SK-N-SH treated with all-trans-retinoic acid at 6 μM for 48 hours (cell line): ENCODE measurements at places on chromosomes 6 and 20.

GRCh38 chr6:7469696-7470095 lies 71.8 kb upstream of the DSP start:
- ATAC-seq = no peak

GRCh38 chr6:112929641-112930040 lies 582.5 kb downstream of the RFPL4B start:
- ATAC-seq = no peak; the same call in 2 of the 3 replicates

- ATAC-seq = no peak
These were observed 204.3 kb upstream of the PRSS16 start for GRCh38 chr6:27043244-27043643.

GRCh38 chr6:163444077-163444476 lies 29.6 kb downstream of the QKI start:
- ATAC-seq = peak; percentile 66; the same call in 2 of the 3 replicates

- ATAC-seq = peak; percentile 39
These were observed 887 bp downstream of the GABBR1 start for GRCh38 chr6:29631860-29632731.

DNA sequence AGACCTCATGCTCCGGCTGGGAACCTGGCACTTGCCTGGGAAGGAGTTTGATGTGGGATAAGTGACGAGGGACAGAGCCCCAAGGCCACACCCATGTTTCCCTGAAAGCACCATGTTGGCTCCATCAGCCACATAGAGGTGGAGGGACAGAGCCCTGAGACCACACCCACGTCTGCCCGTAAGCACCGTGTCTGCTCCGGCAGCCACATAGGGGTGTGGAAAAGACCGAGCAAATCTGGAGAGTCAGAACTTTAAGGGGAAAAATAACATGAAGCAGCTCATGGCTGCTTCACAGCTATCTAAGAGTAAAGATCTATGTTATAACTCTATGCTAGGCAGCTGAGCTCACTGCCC lies 15.3 kb downstream of the SLCO4A1 start:
- ATAC-seq = no peak

DNA sequence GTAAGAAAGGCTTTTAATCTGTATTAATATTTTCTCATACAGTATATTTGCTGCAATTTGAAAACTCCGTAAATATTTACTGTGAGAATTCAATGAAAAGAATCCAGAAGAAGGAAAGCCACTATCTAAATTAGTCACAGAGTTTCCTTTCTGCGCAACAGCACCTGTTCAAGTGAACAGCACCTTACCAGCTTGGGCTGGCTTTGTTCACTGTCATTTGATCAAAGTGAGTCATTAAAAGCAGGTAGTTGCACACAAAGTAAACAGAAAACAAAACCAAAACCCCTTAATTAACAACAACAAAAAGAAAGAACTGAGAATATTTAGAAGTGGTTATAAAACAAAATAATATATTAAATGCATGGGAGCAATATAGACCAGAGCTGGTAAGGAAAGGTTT lies 12.8 kb downstream of the SMLR1 start:
- ATAC-seq = no peak

DNA sequence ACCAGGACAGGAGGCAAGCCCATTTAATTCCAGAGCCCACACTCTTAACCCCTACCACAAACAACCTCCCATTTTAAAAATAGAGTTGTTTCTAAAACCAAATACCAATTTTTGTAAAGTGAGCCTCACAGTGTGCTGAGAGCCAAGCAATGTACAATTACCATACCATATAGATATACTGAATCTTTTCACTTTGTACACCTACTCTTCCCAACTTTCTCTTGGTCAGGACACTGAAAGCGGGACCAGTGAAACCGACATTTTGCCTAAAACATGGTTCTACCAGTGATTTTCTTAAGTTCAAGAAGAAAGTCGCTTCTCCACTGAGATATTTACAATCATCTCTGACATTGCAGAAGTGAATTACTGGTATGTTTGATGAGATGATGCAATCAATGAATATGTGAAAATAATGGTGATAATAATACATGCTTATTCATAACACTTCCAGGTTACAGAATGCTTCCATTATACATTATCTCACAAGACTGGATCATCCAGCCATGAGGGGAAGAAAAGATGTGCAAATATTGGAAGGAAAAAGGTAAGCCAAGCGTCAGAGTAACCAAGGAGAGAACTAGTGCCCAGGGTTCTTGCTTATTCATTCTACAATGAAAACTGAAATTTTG lies 74.1 kb downstream of the HIVEP2 start:
- no peak for ATAC-seq

DNA sequence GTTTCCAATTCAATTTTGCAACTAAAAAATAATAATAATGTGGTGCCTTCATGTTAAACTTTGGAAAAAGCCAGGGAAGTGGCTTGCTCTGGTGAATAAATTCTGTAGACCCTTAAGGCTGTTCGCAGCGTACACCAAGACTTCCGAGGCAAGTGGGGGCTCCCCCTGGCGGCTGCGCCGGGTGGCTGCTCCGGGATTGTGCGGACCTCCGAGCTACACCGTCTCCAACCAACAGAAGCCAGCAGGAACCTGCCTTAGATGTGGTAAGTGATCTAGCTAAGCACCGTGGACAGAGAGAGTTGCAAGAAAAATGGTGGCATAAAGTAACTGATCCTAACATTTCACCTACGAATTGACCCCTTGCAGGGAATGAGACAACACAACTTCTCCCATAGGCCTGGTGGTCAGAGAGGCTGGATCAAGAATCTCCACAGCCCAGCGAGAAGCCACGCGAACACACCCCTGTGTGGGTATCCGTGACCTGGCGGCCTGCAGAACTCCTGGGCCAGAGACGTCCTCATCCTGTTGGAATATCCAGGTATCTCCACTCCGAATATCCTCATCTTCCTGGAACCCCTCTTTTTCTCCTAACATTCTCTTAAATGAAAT lies 69.6 kb downstream of the TBXT start:
- 0 out of 3 replicates have a peak, but pooled peaks have one; percentile 37 for ATAC-seq

DNA sequence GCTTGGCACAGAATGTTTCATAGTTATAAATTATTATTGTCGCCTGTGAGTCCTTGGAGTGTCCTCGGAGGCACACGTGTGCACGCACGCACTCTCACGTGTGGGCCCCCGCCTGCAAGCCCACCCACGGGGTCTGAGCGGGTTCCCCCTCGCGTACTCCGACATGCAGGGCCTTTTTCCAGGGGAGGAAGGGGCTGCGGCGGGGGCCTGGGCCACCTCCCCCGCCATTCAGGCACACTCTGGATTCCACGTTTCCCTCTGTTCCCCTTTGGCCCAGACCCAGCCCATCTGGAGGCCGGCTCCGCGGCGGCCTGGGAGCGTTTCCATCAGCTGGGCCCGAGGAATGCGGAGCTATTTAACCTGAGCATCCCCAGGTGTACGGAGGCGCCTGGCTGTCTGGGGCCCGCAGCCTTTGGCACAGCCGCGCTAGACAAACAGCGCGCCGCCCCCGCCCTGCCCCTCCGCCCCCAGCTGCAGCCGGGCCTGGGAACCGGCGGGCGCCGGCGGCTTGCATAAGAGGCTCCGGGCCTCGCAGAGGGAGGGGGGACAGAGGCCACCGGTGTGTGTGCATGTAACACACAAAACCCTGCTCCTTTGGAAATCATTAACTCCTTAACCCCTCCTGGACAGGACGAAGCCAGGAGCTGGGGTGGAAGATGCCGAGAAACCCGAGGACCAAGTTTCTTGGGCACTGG lies 3.3 kb downstream of the ID1 start:
- peak; percentile 30 for ATAC-seq

DNA sequence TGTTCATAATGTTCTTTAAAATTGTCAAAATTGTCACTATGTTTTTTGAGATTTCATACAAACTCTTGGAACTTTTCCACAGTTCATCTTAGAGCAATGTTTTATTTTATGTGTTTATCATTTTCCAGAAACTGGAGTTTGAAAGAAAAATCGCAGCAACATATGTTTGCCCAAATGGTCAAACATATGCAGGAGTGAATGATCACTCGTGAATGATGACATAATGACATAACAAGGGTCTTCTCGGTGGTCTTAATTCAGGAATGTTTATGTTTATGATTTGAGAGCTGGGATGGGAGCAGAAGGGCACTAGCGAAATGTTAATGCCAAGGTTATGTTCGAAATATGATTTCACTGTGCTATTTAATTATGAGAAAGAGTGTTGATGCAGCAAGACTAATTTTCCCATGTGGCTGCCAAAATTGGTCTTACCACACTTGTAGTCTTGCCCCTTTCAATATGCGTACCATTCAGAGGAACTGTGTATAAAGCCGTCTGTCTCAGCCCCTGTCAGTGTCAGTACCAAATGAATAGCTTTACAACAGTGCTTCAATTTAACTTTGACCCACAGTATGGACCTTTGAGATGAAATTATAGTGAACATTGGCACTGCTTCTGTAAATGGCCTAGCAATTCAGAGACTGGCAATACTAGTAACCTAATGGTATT lies 152.3 kb downstream of the CARMIL1 start:
- no peak for ATAC-seq

- no peak for ATAC-seq
These were observed 3.7 kb upstream of the TAF8 start for GRCh38 chr6:42046464-42047212.

GRCh38 chr20:13671916-13672378 lies 33.2 kb upstream of the TASP1 start:
- ATAC-seq = peak; percentile 56; the same call in 1 of the 3 replicates

- ATAC-seq = no peak
These were observed 30.1 kb upstream of the SCP2D1 start for GRCh38 chr20:18783385-18783959.

DNA sequence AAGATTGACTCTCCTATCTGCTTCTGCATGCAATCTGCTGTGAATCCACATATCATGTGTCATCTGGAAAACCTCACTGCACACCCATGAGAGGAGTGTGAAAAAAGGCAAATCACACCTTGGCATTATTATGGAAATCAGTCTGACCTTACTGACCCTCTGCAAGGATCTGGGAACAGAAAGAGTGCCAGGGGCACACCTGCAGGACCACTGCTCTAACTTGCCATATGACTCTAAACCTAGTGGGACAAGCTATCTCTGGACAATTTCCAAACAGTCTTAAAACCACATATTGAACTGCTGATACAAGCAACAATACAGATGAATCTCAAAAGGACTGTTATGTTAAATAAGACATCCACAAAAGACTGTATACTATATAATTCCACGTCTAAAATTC lies 50.3 kb downstream of the ABHD12 start:
- ATAC-seq = no peak

DNA sequence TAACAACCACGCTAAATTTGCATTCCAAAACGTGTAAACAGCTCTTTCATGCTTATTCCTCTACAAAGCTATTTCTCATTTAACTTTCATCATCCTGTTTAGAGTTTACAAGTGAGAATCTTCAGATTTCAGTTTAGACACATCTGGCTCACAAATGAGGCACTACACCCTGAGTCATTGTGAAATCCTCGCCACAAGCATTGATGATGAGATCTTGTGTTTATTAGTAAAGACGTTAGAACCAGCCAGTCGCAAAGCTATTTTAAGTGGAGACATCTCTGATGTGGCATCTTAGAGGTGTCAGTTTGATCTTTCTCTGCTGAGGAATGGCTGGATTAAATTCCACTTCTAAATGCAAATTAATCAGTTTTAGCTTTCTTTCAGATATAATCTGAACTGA lies 8.3 kb upstream of the ISM1 start:
- no peak for ATAC-seq

DNA sequence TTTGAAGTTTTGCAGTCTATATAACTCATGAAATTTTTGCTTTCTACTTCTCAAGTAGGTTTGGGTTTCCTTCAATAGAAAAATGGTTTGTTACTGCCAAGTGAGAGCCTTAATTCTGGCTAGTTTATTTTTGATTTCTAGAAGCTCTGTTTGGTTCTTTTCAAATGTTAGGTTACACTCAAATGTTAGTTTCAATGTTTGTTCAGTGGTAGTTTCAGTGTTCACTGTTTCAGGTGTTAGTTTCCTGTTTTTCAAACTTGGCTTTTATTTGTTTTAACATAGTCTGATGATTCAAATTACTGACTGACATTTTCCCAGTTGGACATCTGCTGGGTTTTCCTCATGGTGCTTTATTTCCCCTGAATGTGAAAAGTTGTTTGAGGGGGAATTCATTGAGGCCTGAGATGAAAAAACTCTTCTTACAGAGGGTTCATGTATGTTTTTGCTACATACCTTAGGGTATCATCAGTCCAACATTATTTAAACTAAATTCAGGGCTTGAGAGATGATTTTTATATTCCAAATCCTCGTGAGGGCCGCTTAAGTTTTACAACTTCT lies 189.0 kb downstream of the JARID2 start:
- no peak for ATAC-seq

DNA sequence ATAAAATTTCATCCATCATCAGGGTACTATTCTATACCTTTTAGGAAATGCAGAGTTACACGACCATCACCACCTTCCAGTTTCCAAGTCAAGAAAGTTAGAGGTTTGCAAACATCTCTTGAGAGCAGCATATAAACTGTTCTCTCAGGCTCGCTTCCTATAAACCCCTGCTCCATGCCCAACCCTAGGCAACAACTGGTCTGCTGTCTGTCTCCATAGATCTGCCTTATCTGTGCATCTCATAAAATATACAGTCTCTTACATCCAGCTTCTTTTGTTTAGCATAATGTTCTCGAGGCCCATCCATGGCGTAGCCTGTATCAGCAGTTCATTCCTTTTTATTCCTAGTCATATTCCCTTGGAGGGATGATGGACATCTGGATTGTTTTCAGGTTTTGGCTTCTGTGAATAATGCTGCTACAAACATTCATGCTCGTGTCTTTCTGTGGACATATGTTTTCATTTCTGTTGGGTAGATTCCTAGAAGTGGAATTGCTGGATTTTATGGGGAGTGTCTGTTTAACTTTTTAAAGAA lies 6.1 kb downstream of the PTPRT start:
- no peak for ATAC-seq

DNA sequence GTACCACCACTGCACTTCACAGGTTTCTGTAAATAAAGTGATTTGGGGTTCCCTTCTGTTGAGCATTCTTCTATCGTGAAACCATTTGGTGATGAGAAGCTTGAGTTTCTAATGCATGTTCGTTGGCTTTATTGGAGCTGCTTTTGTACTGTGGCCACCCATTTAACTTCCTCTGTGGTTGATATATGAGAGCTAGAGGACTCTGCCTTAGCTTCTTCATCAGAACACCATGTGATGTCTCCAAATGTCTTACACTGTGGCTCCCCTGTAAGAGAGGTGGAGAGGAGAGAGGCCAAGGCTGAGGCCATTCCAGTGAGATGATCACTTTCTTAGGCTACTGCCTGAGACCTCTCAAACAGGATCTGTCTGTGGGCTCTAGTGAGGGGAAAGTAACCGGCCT lies 114.5 kb downstream of the SLC16A10 start:
- no peak for ATAC-seq

GRCh38 chr6:150426198-150426597 lies 57.4 kb downstream of the IYD start:
- ATAC-seq = no peak

DNA sequence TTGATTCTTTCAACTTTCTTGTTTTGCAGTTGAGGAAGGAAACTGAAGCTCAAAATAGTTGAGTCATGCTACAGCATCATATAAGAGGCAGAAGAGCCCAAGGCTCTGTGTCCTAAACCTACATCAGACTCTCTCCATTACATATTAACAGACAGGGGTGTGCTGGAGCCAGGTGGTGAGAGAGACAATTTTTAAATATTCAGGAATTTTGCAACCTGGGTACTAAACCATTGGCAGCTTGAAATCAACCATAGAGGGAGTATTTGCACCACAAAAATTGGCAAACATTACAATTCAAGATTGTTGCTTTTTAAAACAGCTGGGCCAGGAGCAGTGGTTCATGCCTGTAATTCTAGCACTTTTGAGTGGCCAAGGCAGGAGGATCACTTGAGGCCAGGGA lies 65.8 kb upstream of the SOX4 start:
- no peak for ATAC-seq

- no peak for ATAC-seq
These were observed 233.4 kb upstream of the ID4 start for GRCh38 chr6:19603721-19604120.

- ATAC-seq = peak; percentile 2; the same call in 2 of the 3 replicates
These were observed 942 bp downstream of the ACAT2 start for GRCh38 chr6:159762681-159763293.
